AG04449 (cell line): ENCODE measurements at places on chromosomes 2 and 18.

- DNase-seq, result no peak
These were observed 61.6 kb downstream of the MFSD6 start for GRCh38 chr2:190469771-190470170.

DNA sequence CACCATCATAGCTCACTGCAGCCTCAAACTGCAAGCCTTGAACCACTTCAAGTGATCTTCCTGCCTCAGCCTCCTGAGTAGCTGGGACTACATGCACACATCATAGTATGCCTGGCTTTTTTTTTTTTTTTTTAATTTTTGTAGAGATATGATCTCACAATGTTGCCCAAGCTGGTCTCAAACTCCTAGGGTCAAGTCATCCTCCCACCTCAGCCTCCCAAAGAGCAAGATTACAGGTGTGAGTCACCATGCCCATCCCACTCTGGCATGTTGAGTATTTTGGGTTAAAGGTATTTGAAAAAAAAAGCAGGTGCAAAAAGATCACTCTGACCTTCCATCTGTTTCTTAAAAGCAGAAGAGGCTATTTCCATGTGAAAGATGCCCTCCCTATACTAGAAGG, 86.4 kb upstream of the FZD7 start:
- no peak for DNase-seq

DNA sequence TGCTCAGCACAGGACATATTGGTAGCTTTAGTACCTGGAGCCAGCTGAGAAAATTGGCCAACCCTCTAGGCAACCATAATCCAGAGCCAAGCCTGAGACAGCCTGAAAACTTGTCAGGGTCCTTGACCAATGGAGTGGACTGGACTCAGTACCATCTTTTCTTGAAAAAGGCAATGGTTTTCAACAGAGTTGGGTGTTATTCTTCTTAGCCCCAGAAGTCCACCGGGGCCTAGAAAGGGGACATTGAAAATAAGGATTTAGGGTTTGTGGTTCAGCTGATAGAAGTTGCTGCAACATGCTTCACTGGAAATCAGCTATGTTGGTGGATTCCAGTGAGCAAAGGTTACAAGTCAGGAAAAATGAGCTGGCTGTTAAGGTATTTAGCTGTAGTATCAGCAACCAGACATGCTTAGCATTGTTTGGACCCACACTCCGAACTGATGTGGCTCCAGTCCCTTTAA, 22.1 kb upstream of the CNOT11 start:
- peak; percentile 31 for DNase-seq

GRCh38 chr2:72780477-72780876, 45.4 kb downstream of the EXOC6B start:
- no peak for DNase-seq

DNA sequence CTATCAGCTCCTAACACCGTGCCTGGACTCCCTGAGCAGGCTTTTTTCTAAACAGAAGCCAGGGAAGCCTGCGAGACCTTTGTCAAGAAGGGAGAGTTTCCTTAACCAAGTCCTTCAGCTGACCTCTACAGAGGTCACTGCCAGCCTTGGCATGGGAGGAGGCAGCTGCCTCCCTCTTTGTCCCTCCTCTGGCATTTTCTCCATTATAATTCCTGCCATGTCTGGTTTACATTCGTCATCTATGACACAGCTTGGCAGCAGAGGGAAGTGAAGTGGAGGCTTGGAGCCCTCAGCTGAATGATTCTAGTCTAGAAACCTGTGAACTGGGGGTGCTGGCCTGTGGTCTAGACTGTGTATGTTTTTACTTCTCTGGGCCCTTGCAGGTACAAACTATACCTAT, 22.5 kb downstream of the LIPG start:
- DNase-seq, result no peak

DNA sequence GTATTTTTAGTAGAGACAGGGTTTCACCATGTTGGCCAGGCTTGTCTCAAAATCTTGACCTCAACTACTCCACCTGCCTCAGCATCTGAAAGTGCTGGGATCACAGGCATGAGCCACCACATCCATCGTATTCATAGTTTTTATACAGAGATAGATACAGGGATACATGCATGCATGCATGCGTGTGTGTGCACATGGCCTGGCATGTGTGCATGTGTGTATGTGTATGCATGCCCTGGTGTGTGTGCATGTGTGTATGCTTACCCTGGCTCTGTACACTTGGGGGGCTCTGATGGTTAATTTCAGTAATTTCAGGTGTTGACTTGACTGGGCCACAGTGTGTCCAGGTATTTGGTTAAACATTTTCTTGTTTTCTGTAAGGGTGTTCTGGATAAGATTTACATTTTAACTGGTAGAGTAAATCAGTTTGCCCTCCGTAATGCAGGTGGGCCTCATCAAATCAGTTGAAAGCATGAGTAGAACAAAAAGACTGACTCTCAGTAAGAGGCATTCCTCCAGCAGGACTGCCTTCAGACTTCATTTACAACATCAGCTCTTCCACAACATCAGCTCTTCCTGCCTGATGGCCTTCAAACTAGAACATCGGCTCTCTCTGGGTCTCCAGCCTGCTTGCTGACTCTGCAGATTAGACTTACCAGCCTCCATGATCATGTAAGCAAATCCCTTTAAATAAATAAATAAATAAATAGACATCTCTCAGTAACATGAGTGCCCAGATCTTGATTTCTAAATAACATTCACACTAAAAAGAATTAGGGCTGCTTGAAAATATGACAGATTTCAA, 30.8 kb downstream of the SESTD1 start:
- DNase-seq, result no peak

DNA sequence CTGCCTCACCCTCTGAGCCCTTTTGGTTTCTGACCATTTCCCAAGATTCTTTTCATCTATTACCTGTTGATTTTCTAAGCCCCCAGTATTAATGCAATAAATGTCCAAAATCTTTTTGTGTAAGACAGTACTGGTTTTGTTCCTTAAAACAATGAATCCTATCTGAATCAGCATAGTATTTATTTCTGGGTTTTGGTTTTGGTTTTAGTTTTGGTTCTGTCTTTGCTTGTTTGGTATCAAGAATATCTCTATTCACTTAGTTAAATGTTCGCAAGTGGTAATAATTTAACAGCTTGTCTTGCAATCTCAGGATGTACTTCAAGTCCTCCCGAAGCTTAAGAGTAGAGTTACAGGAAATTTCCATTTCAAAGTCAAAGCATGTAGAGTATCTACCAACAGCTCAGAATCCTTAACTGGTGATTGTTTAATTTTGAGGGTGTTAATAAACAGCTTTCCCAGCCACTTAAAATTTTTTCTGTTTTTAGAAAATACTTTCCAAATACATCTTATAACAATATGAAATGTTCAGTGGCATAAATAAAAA, 67.7 kb upstream of the NEDD4L start:
- no peak for DNase-seq

DNA sequence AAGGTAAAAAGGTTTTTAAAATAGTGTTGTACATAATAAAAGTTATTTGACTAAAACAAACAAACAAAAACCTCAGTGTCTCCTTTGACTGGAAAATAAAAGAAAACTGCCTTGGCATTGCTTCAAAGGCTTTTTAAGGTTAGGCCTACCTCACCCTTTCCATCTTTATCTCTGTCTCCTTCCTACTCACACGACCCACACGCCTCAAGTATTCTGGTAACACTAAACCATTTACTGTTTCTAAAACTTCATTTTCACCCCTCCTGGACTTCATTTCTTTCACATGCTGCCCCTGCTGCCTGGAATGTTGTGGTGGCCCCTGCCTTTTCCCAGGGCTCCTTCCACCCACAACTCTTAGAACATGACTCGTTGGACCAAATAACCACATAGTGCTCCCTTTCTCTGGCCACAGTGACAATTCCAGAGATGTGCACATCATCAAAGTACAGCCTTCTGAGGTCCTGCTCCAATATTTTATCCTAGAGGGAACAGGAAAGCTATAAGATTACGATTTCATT, 54.0 kb downstream of the ERBB4 start:
- DNase-seq, result no peak

DNA sequence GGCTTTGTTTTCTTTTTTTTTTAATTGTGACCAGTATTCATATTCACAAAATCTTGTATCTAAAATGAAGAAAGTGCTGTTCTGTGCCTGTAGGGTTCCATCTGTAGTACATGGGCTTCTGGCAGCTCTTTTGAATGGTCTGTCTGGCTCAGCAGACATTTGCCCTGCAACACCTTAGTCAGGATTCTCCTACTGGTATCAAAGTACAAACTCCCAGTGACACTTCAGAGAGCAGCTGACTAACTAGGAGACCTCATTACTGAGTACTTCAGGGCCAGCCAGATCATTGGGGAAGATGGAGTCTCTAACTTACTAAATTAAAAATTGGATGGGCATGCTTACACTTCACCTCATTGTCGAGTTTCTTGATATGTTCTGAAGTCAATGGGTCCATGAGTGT, 39.7 kb downstream of the GRHL1 start:
- DNase-seq, result no peak

DNA sequence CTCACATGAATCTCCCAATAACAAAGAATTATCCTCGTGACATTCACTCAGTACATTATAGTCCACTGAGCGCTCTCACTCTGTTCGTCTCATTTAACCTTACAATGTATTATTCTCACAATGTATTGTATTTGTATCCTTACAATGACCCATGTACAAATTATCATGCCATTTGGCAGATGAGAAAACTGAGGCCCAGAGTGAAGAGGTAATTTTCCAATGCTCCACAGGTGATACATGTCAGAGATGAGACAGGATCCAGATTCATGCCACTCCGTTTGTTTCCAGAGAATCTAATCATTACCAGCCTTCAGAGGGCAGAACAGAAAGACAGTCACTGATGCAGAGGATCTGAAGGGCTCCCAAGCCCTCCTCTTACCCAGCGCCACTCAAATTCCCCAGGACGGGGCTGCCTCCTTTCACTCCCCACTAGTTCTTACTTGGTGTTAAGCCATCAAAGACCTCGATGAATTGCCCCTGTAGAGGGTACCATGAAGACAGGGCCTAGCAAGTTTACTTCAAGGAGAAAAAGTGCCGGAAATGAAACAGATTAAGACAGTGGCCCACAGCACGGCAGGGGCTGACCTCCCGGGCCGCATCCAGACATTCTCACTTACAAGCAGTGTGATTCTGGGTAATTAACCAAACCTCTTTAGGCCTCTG, 98.4 kb upstream of the MBOAT2 start:
- no peak for DNase-seq

GRCh38 chr2:5319493-5319892, 372.7 kb upstream of the SOX11 start:
- DNase-seq, result no peak
